ENCODE measurements at places on chromosomes 12 and 14. TPM values are rescaled to one million over a fixed set of nuclear protein-coding genes. Genes with fewer than 3 reads are reported as not detected.

GRCh38 chr12:124901003-124901402 is 13.4 kb downstream of the UBC start:
- DNase-seq = no peak
- no peaks in the 10 kb centered on the region for H3K27me3 ChIP-seq

- no peak overlapping the region for H3K27ac ChIP-seq
- H3K4me3 ChIP-seq = no peak overlapping the region
- DNase-seq = no peak
- H3K36me3 ChIP-seq = 0 out of 3 replicates have a peak, but pooled peaks cover 8% of the 10 kb centered on the region
- no peaks in the 10 kb centered on the region for H3K4me1 ChIP-seq
- no peaks in the 10 kb centered on the region for H3K27me3 ChIP-seq
Measured at GRCh38 chr12:103762473-103762872, 78.6 kb downstream of the NT5DC3 start.

DNA sequence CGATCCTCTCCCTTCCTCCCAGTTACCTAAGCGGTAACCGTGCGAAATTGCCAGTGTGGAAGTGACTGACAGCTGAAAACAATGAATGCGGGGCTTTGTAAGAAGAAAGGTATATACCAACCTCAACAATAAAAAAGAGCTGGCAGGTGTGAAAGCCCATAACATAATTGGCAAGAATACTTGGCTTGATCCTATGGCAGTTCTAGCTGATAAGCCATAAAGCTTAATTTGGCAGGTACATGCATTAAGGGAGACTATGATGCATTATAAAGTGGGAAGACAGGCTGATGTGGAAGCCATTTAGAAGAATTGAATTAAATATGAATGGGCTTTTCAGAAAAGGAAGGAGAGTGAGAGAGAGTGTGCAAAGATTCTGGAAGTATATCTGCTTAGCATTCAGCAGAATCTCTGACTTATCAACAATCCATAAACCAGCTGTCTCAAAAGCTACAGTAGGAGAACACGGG is 71.3 kb downstream of the CRACR2A start:
- no peaks in the 10 kb centered on the region for H3K36me3 ChIP-seq
- no peaks in the 10 kb centered on the region for H3K4me1 ChIP-seq
- H3K4me3 ChIP-seq = no peak overlapping the region
- DNase-seq = no peak

- no peak for DNase-seq
- no peak overlapping the region for H3K4me3 ChIP-seq
- no peak overlapping the region for H3K27ac ChIP-seq
- no peaks in the 10 kb centered on the region for H3K4me1 ChIP-seq
- H3K27me3 ChIP-seq = no peaks in the 10 kb centered on the region
- no peaks in the 10 kb centered on the region for H3K36me3 ChIP-seq
Measured at GRCh38 chr14:49424436-49425331, 161.5 kb downstream of the RPS29 start.

DNA sequence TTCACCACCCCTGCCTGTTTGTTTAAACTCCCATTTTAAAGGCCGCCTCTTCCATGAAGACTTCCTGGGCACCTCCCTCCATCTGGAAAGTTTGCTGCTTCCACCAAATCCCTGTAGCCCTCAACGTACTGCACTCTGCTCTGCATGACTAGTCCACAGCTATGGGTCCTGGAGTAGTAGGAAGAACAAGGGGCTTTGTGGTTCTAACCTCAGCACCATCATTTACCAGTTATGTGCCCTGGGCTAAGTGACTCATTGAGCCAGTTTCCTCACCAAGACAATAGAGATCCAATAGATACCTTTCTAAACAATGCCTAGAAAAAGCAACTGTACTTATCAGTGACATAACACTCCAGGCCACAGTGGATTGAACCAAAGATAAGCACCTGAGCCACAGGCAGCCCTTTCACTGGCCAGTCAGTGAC is 8.5 kb upstream of the LTBP2 start:
- H3K36me3 ChIP-seq = no peaks in the 10 kb centered on the region
- no peaks in the 10 kb centered on the region for H3K27me3 ChIP-seq
- DNase-seq = peak; percentile 72
- peaks cover 56% of the 10 kb centered on the region for H3K4me1 ChIP-seq
- H3K4me3 ChIP-seq = no peak overlapping the region

Gene DACT1
- not detected for total RNA-seq

- H3K4me1 ChIP-seq = peaks cover 37% of the 10 kb centered on the region
- H3K36me3 ChIP-seq = peaks cover 7% of the 10 kb centered on the region
- H3K4me3 ChIP-seq = no peak overlapping the region
- no peaks in the 10 kb centered on the region for H3K27me3 ChIP-seq
- DNase-seq = no peak
Measured at GRCh38 chr14:64725879-64726584, 21.8 kb downstream of the PLEKHG3 start.

DNA sequence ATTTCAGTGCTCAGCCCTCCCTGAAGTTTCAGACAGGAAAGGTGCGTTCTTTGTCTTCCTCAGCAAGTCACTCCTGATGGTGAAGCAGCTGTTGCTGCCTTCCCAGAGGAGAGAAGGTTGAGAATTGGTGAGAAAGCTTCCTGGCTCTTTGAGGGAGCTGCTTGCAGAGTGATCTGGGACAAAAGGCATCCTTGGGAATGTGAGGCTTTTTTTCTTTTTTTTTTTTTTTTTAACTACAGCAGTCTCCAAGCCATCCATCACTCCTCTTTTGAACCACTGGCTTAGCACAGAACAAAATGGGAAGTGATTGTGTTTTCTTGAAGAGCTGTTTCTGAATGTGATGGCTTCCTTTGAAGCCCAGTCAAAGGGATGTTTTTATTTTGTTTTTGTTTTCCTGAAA is 120.4 kb upstream of the LRIG3 start:
- no peak for DNase-seq
- no peaks in the 10 kb centered on the region for H3K36me3 ChIP-seq
- no peaks in the 10 kb centered on the region for H3K27me3 ChIP-seq
- no peaks in the 10 kb centered on the region for H3K4me1 ChIP-seq
- H3K27ac ChIP-seq = no peak overlapping the region
- H3K4me3 ChIP-seq = no peak overlapping the region

DNA sequence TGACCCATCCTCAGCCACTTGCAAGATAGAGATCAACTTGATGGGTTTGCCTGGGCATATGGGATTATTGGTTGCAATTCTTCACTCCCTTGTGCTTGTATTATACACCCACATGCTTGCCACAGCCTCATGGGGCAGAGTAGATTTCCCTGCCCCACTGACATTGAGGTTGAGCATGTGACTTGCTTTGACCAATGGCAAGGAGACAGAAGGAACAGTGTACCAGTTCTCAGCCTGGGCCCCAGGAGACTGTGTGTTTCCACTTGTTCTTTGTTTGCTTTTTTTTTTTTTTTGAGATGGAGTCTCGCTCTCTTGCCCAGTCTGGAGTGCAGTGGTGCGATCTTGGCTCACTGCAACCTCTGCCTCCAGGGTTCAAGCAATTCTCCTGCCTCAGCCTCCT is 31.8 kb downstream of the CALM1 start:
- H3K36me3 ChIP-seq = no peaks in the 10 kb centered on the region
- H3K4me1 ChIP-seq = no peaks in the 10 kb centered on the region
- no peak for DNase-seq
- H3K4me3 ChIP-seq = no peak overlapping the region

GRCh38 chr12:46459861-46460545 is 87.4 kb upstream of the SLC38A2 start:
- DNase-seq = no peak
- peaks cover 73% of the 10 kb centered on the region for H3K4me1 ChIP-seq
- H3K36me3 ChIP-seq = no peaks in the 10 kb centered on the region
- no peaks in the 10 kb centered on the region for H3K27me3 ChIP-seq
- H3K27ac ChIP-seq = no peak overlapping the region

DNA sequence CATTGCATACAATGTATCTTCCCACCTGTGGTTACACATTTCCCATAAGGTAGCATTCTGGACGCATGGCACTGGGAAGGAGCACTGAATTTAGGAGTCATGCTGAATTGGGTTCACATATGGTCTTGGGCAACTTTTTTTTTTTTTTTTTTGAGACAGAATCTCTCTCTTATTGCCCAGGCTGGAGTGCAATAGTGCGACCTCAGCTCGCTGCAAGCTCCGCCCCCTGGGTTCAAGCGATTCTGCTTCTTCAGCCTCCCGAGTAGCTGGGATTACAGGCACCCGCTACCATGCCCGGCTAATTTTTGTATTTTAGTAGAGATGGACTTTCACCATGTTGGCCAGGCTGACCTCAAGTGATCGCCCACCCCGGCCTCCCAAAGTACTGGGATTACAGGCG is 13.3 kb downstream of the DIP2B start:
- H3K27me3 ChIP-seq = no peaks in the 10 kb centered on the region
- peaks cover 88% of the 10 kb centered on the region for H3K4me1 ChIP-seq
- no peak for DNase-seq
- H3K27ac ChIP-seq = no peak overlapping the region
- H3K4me3 ChIP-seq = no peak overlapping the region

DNA sequence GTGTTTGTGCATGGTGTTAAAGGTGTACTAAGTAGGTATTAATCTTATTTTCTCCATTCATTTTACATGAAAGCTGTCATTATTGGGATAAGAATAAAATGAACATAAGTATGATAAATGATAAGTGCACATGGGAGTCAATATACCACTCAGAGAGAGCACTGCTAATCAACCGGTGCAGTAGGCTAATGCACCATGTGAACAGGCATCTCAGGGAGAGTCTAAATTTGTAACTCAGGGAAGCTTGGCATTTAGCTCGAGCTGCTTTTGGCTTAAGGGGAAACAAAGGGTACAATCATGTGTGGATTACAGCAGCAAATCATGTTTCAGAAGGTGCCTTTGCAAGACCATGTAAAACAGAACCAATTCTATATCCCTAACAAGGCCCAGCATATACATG is 127.4 kb downstream of the MGST1 start:
- no peaks in the 10 kb centered on the region for H3K27me3 ChIP-seq
- no peaks in the 10 kb centered on the region for H3K36me3 ChIP-seq
- no peaks in the 10 kb centered on the region for H3K4me1 ChIP-seq
- H3K27ac ChIP-seq = no peak overlapping the region

All from HepG2 (cell line).